Nucleus accumbens (tissue), 56 donors: ENCODE measurements at places on chromosomes 7 and 10.

GRCh38 chr7:152522571-152523067 lies 86.8 kb upstream of the KMT2C start:
- DNase-seq = peak; percentile 33

DNA sequence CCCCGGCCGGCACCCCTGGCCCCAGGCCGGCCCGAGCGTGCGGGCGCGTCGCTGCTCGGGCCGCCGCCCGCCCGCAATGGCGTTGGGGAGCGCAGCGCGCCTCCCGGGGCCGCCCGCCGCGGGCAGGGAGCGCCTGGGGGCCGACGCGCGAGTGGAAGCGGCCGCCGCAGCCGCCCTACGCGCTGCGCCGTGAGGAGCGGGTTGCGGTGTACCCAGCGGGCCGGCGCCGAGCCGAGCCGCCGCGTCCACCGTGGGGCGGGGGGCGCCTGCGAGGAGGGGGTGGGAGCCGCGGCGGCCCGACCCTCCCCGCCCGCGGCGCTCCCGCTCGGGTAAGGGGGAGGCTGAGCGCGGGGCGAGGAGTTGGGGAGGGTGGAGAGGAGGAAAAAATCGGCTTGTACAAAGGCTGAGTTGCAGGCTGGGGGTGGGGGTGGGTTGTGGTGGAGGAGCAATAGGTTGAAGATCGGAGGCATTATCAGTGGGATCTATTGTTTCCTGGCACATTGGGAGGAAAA lies 473 bp downstream of the PPP1R9A start:
- DNase-seq = peak; percentile 63

DNA sequence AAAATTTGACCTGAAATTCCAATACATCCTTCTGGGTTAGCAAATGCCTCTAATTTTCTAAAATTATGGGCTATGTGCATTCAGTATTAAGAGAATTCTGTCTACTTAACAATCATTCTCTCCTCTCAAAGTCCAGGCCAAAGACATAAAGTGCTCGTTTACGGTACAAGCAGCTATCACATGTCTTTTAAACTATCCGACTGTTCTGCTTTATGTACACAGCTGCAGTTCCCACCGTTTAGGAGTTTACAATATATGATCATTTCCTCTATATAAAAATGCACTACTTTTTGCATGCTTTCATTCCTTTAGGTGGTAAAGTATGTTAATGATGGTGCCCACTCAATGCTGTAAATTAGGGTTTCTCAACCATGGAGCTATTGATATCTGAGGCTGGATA lies 34.0 kb downstream of the CDK6 start:
- DNase-seq = no peak

DNA sequence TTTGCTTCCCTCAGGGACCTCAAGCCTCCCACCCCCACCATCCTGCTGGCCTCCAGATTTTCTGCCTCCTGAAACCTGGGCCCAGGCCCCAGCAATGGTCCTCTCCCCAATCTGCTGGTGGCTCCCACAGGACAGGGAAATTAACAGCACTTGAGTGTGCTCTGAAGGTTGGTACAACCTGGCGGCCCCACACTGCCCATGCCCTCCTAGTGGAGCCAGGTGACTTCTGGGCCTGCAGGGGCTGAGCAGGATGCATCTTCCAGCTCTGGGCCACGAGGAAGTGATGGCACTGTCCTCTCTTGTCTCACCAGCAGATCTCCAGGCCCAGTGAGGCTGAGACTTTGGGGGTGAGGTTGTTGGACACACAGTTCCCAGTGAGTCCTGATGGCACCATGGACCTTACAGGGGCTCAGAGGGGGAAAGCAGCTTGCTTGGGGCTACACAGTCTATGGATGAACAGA lies 3.6 kb upstream of the ZMIZ1 start:
- no peak for DNase-seq

DNA sequence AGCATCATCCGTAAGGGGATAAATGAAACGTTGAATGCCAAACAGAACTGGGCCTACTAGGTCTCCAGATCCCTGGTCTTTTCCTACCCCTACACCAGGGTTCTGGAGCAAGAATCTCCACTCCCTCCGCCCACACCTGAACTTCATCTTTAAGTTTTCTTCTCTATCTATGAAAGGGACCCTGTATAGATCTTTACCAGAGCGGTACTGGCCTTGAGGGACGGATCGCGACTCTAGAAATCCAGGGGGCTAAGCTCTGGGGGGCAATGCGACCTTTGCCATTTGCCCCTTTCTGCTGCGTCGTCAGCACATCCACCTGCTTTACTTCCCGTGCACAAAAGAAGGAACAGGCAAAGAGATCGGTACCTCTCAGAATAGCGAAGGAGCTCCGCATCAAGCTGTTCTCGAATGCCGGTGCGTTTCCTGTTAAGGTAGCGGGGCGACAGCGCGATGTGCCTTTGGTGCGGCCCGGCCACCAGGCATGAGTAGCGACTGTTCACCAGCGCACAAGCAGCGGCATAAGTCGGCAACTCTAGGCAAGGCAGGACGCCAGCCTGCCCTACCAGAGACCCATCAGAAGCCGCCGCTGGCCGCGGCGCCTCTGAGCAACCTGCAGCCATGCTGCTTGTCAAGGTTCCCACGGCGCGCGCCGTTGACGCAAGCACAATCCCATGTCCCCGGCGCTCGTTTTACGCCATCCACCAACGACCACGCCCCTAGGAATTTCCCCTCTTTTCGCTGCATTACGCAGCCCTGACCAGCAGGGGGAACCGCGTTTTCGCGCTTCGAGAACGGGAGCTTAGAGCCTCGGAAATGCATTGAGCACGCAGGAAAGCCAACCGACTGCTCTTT lies at the start of gene POLR1F:
POLR1F (minus strand) TSS at position 641 of the 852 bp plus-strand sequence; CDS start at position 620, 21 bp downstream.
- DNase-seq = peak; percentile 90

DNA sequence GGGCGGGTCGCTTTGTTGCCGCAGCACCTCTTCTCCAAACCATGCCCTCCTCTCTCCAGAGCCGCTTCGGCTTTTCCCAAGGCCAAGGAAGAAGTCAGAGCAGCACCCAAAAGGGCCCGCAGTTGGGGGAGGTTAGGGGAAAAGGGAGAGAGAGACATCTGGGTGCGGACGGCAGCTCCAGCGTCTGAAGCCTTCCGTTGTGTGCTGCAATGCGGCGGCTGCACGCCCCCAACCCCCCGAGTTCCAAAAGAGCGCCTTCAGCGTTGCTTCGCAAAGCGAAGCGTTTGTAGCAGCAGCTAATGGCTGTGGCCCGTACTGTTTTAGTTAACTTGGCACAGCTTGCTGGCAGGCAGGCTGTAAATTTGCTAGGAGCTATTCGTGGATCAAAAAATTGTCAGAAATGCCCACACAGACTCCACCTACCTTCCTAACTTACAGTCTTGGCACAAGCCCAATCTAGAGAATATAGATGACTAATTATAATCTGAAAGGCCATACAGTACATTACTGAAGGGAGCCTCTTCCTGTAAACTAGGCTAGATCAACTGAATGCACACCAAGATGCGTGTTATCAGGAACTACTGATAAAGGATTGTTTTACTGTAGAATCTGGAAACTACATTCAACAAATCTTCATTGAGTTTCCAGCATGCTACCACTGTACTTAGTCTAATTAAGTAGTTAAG lies 1.1 kb upstream of the KBTBD2 start:
- DNase-seq = peak; percentile 50

DNA sequence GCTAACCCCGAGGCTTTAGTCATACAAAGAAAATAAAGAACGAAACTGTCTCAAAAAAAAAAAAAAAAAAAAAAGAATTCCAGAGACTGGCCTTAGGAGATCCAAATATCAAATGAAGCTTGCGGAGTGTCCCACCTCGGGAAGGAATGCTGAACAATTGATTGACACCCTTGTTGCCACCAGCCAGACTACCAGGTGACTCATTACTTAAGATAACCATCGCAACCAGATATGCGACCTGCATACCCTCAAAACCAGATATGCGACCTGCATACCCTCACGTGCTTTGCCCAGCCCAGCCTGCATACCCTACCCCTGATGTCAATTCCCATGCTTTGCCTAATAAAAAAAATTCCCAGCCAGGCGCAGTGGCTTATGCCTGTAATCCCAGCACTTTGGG lies 2.7 kb upstream of the PRKRIP1 start:
- no peak for DNase-seq

DNA sequence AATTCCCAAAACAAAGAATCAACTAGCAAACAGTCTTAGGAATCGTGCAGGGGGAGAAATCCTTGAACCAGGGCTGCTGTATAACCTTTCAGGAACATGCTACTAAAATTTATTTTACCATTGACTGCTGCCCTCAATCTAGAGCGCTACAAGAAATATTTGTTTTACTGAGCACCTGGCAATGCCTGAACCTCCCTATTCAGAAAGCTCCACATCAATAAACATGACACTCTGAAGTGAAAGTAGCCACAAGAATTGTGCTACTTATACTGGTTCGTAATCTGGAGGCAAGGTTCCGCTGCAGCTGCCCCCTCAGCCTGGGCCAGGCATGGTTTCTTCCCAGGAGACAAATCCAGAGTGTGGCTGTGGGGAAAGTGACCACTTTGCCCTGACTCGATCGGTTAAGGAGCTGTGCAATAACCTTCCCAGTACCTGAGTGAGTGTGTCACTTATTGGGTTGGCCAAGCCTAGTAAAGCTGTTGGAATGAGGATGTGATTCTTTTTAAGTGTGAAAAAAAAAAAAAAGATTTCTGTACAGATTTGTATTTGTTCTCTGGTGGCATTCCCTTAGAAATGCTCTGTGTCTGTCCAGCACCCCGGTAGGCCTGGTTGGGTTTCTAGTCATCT lies 7.7 kb downstream of the VWA2 start:
- DNase-seq = no peak

- no peak for DNase-seq
Measured at GRCh38 chr10:119316729-119317097, 109.3 kb downstream of the GRK5 start.

GRCh38 chr7:40921589-40922315 lies 781.1 kb downstream of the INHBA start:
- no peak for DNase-seq

DNA sequence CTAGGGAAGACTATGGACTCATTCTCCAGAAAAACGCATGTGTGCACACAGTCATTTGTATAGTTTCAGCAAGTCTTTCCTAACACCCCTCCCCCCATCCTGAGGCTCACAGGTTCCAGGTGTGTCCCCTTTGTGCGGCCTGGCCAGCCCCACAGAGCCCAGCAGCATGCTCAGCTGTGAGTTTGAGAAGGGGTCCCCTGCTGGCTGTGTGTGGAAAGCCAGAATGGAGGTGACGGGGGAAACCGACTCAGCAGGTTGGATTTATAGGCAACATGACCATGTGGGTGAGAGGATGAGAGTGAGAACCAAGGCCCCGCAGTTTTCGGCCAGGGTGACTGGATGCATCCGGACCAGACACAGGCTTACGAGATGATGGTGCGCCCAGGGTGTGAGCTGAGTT lies 9.9 kb downstream of the PTPRE start:
- no peak for DNase-seq

DNA sequence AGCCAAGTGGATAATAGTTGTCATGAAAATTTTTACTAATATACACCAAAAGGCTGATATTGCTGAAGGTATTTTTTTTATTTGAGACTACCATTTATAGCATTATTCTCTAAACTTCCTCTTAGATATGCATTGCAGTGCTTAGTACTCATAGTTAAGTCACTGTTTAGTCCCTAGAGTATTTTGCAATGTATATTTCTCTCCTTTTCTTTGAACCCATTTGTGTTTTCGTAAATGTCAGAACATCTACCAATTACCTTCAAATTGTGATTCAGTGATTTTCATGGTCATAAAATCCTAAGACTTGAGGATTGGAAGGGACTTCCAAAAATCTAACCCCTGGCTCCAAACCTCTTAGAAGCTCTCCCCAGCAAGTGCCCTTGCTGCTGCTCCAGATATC lies 21.5 kb upstream of the CYP26C1 start:
- no peak for DNase-seq

DNA sequence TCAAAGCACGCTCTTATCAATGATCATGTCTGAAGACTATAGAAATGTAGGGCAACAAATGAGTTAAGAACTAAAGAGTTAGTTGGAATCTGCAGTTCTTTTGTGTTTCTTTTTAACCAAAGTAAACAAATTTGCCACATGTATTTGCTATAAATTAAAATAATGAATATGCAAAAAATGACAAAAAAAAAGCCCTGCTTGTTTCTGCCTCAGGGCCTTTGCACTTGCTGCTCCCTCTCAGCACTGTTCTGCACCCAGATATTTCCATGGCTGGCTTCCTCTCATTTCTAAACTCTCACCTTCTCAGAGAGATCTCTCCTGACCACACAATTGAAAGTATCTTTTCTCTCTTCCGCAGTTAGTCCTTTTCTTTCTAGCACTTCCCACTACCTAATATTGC lies 181.8 kb upstream of the YAE1 start:
- no peak for DNase-seq

DNA sequence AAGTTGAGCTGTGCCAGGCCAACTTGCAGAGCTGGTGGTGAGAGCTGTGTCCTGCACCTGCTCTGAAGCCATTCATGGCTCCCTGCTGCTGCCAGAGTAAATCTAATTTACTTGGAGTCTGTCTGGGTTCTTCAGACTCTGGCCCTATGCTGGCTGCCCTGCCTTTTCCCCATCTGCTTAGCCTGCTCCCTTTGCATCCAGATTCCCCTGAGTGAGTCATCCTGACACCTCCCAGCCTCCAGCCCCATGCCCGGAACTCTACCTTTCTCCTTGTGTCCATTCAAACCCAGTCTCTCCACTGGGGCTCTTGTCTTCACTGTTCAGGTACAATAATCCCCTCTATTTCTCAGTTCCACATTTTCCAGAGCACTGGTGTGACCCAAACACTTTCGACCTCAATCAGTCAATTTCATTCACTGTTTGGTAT lies 434.4 kb upstream of the ZMIZ1 start:
- DNase-seq = no peak

DNA sequence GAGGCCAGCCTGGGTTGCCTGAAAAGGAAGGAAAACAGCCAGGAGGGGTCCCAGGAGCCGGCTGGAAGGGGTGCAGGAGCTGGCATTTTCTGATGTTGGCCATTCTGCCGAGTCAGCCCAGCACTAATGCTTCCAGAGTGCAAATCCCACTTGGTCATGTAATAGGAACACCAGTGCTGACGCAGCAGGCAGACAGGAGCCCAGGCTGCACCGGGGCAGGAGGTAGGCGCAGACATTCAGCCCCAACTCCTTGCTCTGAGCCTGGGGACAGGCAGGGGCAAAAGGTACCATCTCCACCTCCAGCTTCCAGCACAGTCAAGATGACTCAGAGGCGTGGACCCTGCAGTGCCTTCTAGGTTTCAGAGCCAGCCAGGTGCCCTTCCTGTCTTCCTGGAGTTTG lies 10.2 kb upstream of the YWHAG start:
- DNase-seq = no peak

- DNase-seq = no peak
Measured at GRCh38 chr7:64997927-64998391, 7.1 kb upstream of the ZNF117 start.

DNA sequence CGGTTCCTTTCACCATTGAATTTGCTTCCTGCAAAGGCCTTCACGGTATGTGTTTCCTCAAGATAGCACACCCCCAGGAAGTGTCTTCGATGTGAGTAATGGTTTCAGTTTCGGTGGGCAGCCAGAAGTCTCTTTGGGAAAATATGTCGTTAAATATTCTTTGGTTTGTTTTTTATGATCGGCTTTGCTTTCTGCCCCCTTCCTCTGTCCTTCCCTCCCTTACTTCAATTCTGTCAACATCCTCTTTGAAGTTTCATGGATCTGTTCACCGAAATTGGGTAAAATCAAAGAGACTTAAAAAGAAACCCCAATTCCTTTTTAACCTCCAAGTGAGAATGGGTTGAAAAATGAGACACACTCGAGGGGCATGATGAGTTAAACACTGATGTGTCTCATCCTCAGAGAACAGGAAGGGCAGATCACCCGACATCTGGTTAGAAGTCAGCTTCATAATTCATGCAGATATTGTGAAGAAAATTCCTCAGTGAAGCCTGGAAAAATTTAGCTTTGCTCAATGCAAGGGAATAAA lies 170.8 kb upstream of the HABP2 start:
- DNase-seq = no peak
